Stimulated activated CD4-positive, alpha-beta T cell treated with anti-CD3 and anti-CD28 coated beads, Interleukin-1b, Interleukin-23, amount 100 ng/mL, for 1 hour (primary cell): ENCODE measurements at places on chromosomes 2 and 18.

- DNase-seq: no peak
These were observed 27.2 kb upstream of the SATB2 start for GRCh38 chr2:199484927-199485326.

- no peak for DNase-seq
These were observed 394.2 kb downstream of the IRS1 start for GRCh38 chr2:226405465-226405864.

DNA sequence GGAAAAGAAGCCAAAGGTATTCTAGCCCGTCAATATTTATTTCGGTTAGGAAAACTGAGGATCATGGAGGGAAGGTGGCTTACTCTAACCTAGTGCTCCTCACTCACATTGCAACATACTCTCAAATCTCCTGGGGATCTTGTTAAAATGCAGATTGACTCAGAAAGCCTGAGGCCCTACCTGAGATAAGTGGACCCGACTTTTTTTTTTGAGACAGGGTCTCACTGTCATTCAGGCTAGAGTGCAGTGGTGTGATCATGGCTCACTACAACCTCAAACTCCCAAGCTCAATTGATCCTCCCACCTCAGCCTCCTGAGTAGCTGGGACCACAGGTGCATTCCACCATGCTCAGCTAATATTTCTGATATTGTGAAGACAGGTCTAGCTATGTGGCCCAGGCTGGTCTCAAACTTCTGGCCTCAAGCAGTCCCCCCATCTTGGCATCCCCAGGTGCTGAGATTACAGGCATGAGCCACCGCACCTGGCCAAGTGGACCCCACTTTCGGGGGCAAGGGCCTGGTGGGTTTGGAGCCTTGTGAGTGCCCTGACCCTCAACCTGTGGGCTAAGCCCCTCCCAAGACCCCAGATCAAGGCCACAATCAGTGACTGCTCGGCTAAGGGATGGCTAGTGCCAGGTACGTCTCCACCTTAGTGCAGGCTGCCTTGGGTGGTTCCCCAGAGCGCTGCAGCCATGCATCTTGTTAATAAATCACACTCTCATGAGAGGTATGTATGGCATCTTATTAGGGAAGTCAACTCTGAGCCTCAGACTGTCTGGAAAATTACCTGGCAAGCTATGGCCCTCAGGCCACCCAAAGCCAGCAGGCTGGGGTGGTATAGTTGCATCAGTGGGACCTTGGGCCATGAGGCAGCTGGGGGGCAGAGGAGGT lies 1.1 kb upstream of the NEURL3 start:
- no peak for DNase-seq

DNA sequence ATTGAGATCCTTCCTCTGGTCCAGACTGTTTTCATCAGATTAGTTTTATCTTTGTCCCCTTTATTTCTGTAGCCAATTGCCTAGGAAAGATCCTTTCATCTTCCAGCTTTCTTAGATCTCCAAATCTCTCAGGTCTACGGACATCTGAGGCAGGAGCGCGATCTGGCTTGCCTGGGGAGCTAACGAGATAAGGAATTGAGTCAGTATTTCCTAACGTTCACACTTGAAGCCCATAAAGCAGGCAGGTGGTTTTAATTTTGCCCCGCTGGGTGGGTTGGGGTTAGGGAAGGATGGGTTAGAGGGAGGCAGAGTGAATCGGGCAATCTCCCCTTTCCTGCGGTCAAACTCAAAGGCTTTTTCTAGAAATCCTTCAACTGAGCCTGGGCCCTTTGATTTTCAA lies 727 bp upstream of the TTLL4 start:
- no peak for DNase-seq

DNA sequence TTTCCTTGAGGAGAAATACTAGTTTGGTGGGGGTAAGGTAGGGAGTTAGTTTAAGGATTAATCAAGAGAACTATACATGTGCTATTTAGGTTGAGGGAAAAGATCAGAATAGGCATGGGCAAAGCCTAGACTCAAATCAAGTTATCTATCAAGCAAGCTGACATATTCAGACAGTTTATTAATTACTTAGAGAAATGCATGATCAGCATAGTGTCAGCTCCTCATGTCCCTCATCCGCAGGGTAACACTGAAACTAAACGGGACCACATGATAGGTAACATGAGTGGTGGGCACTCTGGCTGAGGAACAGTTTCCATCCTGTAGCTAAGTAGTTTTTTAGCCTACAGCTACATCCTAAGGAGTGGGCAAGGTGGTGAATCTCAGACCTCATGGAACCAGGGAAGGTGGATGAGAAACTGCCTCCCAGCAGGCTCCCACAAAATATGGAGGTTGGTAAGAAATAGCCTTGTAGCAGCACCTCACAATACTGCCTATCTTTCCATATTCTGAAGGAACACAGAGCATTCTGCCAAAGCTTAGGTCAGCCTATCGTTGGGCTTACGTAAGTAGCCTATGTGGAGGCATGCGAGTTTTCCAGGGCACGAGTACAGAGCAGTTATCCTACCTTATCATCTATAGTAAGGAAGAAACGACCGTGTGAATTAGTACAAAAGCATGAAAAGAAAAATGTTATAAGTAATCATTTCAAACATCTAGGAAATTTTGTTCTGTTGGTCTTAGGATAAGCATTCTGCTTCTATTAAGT lies 18.4 kb downstream of the ZC3H6 start:
- DNase-seq: no peak

DNA sequence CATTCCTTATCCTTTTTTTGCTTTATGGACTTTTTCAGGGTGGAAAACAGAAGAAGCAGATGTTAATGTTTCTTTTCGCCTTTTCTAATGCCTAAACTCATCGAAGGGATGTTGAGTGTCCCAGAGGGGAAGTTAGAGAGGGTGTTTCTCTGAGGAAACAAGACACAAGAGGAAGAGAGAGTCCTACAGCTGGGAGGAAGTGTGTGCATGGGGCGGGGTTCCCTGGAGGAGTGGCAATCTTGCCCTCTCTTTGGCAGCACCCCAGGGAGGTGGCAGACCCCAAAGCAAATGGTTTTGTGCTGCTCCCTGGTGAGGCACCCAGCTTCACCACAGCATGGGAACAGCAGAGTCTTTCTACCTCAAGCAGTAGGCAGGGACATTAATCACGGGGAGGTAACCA lies 377.6 kb downstream of the RND3 start:
- DNase-seq: no peak

GRCh38 chr2:57516698-57517340 lies 529.8 kb upstream of the VRK2 start:
- DNase-seq: no peak

DNA sequence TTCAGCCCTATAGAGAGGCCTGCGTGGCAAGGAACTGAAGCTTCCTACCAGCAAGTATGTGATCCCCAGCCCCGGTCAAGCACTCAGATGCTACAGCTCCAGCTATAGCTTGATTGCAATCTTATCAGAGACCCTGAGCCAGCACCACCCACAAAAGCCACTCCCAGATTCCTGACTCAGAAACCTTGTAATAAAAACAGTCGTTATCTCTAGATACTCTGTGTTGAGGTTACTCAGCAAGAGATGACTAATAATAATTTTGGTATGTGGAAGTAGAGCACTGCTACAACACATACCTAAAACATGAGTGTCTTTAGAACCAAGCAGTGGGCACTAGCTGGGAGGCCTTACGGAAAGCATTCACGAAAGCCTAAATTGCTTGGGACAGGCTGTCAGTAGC lies 216.9 kb downstream of the UXS1 start:
- no peak for DNase-seq

GRCh38 chr18:23540867-23541266 lies 37.6 kb downstream of the RMC1 start:
- DNase-seq: no peak

DNA sequence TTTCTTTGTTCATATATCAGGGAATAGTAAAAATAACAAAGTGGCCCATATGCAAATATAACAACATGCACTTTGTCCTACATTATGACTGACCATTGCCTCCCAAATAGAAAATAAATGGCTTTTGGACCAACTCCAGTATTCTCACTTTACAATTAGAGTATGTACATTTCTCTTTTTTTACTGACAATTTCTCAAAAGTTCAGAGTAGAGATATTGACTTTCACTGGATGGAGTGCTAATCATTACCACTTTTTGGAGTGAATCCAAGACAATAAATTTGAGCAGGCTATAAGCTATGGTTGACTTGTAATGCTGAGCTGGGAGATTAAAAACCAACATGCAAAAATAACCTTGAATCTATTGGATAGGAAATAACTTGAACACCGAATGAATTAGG lies 987.4 kb downstream of the SUCLG1 start:
- no peak for DNase-seq

- DNase-seq: no peak
These were observed 25.7 kb upstream of the PLA2R1 start for GRCh38 chr2:160087854-160088745.

GRCh38 chr2:217948351-217948791 lies 54.4 kb downstream of the TNS1 start:
- no peak for DNase-seq

- DNase-seq: no peak
These were observed 59.1 kb downstream of the CABLES1 start for GRCh38 chr18:23194155-23194996.

GRCh38 chr18:10544093-10544748 lies 18.4 kb downstream of the NAPG start:
- no peak for DNase-seq

GRCh38 chr2:85398426-85399182 lies 11.6 kb downstream of the CAPG start:
- DNase-seq: no peak
